Fibroblast of skin of right biceps (primary cell): ENCODE measurements at places on chromosomes 2 and 18.

- no peak for DNase-seq
These were observed 12.5 kb downstream of the GAREM2 start for GRCh38 chr2:26185304-26185928.

DNA sequence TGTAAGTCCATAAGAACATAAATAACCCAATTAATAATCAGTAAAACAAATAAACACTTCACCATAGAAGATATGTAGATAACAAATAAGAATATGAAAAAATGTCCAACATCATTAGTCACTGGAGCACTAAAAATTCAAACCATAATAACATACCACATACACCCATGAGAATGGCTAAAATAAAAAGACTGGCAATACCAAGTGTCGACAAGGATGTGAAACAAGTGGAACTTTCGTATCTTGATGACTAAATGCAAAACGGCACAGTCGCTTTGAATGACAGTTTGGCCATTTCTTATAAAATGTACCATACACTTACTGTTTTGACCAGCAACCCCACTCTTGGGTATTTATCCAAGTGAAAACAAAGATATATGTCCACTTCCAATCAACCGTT, 26.8 kb downstream of the ANKMY1 start:
- DNase-seq = no peak

DNA sequence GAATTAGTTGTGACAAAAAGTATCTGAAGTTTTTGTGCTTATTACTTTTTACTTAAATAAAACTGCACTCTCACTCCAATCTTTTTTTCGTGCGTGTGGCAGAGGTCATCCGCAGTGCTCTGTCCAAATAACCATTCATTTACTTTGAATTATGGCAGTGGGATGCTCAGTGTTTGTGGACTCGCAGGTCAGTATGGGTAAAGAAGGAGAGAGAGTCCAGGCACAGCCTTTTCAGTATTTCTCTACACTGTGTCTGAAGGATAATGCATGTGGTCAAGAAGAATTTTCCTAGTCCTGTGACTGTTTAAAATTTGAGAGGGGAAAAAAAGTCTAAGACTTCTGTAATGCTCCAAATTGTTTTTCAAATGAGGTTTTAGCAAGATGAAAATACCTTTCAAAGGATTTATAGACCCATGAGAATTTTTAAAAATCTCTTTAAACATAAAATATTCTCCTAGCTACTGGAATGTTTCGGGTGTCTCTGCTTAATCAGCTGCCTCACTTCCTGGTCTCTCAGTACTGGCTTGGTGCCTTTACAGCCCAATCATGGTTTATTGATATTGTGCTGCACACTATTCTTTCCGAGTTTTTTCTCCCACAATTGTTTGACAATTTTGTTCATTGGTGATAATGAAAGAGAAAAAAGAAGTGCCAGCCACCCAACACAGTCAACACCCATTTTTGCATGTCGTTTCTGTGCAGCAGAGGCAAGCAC, 453.2 kb downstream of the PTPRM start:
- no peak for DNase-seq

DNA sequence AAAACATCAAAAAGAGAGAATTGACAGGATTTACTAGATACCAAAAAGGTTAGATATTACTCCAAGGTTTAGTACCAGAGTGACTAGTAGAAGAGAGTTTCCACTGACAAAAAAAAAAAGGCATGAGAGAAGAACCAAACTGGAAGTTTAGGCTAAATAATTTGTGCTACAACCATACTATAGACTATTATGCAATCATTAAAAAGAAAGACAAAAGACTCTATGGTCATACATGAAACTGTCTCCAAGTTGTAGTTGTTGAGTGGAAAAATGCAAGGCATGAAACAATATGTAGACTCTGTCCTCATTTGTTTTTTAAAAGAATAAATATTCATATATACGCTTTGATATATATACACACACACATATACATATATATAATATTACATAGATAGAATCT, 1.7 kb upstream of the EXOC6B start:
- DNase-seq = no peak

GRCh38 chr2:37349231-37349860, 4.9 kb downstream of the QPCT start:
- peak; percentile 31 for DNase-seq

- DNase-seq = no peak
These were observed 820 bp upstream of the MATN3 start for GRCh38 chr2:20013126-20013849.

- no peak for DNase-seq
These were observed 69.3 kb downstream of the NEDD4L start for GRCh38 chr18:58113337-58113736.

DNA sequence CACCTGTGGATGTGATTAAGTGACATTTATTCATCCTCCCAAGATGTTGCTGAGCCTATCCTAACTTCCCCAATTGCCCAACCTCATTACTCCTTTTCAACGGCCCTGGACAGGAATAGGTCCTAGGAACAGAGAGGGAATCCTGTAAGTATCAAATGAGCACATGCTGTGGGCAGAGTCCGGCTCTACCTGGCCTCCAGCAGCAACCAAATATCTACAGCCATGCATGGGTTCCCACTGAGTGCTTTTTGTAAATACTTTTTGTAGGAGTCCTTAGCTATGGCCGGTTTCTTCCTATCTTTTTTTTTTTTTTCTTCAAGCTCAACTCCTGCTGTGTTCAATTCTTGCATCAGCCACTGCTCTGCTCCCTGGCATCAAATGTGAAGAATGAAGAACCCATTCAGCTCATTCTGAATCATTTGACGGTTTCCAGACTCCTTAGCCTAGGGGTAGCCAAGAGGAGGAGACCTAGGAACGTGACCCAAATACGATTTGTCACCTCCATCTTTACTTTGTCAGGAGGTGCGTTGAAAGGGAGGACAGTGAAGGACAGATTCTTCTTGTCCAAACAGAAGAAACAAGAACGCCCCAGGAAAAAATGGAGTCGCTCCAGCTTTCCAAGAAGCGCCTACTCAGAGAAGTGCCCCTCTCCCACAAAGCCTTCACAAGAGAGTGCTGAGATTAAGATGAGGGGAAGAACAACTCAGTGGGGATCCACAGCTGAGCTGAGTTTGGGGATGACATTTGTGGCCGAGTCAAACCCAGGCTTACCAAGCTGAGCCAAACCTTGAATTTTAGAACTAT, 46.7 kb upstream of the LCLAT1 start:
- DNase-seq = no peak

GRCh38 chr18:2303517-2304238, 267.6 kb downstream of the METTL4 start:
- DNase-seq = peak; percentile 21

- no peak for DNase-seq
These were observed 255.9 kb downstream of the TXNL1 start for GRCh38 chr18:56382541-56382940.

- no peak for DNase-seq
These were observed 55.6 kb downstream of the FAM168B start for GRCh38 chr2:131037398-131038257.

DNA sequence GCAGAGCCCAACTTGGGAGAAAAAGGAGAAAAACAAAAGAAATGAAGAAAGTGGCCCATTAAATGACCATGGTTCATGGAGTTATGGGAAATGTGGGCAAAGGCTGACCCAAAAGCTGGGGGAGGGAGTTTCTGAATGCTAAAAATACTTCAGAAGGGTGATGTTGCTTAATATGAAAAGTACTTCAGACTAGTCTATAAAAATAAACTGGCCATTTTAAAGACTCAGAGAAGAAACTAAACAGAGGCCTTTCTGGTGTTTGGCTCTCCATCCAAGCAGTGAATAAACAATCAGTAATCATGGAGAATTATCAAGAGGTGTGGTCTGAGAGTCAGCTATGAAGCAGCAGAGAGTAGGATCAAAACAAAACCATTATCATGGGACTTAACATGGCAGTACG, 160.8 kb upstream of the MAPRE2 start:
- no peak for DNase-seq

DNA sequence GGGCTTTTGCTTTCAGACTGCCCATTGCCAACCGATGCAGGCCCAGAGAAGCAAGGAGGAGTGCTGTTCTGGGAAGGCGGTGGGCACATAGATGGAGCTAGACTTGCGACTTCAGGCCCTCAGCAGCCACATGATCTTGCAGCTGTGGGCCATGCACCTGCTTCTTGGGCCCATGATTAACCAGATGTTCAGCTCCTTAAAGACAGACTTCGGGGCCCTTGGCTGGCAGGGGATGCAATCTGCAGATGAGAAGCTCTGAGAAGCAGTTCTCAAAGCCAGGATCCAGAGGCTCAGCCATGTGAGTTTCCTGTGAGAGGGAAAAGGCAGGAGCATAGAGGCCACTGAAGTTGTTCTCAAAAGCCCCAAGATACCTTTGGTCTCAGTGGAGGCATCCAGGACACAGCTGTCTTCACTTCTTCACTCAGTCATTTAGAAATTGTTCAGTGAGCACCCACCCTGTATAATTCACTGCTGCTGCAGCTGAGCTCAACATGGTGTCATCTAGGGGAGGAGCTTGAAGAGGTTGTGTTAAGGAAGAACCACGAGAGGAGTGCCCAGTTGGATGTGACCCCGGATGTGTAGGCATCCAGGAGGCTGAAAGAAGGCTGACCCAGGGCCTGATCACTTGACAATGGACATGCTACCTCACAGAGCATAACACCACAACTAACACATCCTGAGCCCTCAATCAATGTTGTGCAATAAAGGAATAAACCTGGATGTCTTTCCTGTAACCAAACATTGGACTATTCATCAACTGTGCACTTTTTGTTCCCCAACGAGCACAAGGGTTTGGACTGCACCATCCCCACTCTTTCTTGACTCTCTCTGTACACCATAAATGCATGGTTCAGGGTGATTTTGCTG, 44.7 kb upstream of the TMEM200C start:
- no peak for DNase-seq

- DNase-seq = no peak
These were observed 43.9 kb downstream of the CHMP3 start for GRCh38 chr2:86519349-86519748.

GRCh38 chr18:77109648-77110019, 22.9 kb downstream of the MBP start:
- no peak for DNase-seq

DNA sequence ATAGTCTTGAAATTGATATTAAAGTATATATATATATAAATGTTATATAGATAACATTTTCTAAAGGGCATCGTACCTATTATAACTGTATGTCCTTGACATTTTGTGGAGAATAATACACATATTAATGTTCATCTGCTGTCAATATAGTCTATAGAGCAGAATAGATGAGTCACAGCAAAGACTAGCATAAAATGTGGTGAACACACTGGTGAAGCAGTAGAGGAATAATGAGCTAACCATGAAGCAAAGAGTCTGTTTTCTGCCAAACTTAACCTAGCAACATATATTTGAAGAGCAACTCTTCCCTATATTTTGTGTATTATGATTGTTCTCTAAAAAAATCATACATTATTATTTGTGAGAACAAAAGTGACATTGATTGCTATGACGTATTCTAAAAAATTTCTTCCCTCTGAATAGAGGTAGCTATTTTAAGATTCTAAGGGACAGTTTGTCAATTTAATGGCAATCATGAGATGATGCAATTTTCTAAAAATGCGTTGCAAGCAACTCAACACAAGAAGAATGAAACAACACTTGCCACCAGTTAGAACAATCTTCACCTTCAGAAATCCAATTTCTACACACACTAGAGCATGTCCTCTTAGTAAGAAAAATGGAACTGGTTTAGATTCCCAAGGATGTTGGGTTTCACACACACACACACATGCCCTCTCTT, 22.0 kb downstream of the DOCK10 start:
- DNase-seq = peak; percentile 70

- peak; percentile 14 for DNase-seq
These were observed 517.9 kb upstream of the SPHKAP start for GRCh38 chr2:228699400-228699799.

DNA sequence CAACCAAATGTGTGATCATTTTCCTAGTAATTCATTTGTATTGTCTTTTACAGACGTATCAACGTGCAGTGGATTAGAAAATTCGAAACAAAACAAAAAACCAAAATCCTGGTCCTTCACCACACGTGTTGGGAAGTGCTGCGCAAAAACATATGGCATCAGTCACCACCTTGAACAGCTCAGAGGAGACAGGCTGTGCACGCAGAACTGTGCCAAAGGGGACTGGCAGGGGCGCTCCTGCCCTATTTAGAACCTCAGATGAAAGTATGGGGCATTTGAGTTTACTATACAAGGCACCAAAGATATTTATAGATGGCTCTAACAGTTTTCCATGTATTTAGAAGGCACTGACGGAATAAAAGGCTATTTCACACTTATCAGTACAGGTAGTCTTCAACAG, 42.3 kb downstream of the NOL10 start:
- no peak for DNase-seq

- no peak for DNase-seq
These were observed 192.2 kb downstream of the HDAC4 start for GRCh38 chr2:239208465-239209180.

DNA sequence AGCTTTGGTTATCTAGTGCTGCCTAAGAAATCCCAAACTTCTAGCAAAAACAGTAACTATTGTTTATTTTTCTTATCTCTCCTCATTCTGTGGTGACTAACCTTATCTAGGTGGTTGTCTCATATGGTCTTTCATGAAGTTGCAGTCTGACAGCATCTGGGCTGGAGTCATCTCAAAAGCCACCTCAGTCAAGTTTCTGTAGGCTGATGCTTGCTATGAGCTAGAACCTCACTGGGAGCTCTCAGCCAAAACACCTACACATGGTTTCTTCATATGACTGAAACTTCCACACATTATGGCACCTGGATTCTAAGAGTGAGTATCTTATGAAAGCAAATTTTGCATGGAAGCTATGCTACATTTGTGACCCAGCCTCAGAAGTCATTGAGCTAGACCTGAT, 596.4 kb upstream of the VRK2 start:
- DNase-seq = no peak

DNA sequence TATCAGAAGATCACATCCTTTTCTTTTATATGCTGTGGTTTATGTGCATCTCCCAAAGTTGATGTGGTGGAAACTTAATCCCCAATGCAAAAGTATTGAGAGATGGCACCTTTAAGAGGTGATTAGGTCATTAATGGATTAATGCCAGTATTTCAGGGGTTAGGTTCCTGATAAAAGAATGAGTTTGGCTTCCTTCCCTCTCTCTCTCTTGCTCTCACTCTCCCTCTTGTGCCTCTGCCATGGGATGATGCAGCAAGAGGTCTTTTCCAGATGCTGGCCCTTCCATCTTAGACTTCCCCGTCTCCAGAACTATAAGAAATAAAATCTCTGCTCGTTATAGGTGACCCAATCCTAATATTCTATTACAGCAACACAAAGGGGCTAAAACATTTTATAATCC, 85.0 kb downstream of the TTC27 start:
- DNase-seq = peak; percentile 35

GRCh38 chr2:112867701-112868631, 31.4 kb upstream of the IL1B start:
- no peak for DNase-seq

DNA sequence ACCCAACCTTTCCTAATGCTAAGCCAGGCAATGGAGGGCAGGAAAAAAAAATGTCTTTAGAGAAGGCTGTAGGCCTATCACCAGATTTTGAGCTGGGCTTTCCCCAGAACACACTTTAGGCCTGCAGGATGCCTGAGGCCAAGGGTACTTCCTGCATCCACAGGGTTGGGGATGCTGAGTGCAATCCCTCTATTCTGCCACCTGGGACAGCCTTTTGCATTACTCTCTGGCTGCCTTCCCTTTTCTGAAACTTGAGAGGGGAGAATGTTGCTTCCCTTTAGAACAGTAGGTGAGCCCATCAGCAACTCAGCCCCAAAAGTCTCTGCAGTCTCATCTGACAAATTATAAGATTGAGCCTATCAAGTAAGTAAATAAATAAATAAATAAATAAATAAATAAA, 195.2 kb downstream of the SLC8A1 start:
- DNase-seq = peak; percentile 25
